ENCODE measurements at places on chromosomes 2 and 18.
A peak's percentile ranks its signal among the peaks of the same experiment; 100 is the strongest.

- DNase-seq: no peak
These were observed 69.7 kb downstream of the LRATD1 start for GRCh38 chr2:14702258-14702657.

DNA sequence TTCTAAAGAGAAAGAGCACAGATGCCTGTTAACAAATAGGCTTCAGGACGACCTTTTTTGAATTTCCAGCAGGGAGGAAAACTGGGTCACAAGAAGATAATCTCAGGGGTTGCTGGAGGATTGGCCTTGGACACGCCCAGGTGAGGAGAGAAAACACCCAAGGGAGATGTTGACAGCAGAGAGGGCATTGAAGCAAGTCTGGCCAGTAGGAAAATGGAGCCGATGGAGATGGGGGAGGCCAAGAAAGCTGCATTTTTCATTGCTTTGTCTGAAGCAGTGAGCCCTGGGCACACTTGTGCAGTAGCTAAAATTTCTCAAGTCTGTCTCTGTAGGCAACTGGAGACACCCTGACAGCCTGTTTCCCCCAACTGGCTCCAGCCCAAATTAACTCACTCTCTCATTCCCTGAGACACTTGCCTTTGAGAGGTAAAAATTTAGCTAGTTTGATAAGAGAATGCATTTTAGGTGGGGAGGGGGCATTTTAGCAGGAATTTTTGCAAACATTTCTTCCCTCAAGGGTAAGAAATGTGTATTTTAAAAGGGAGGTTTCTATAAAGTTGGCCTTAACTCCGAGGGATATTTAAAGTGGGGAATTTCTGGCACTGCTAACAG, 165.5 kb downstream of the TGIF1 start:
- no peak for DNase-seq

GRCh38 chr2:236997069-236997715, 88.5 kb upstream of the COPS8 start:
- DNase-seq: no peak

DNA sequence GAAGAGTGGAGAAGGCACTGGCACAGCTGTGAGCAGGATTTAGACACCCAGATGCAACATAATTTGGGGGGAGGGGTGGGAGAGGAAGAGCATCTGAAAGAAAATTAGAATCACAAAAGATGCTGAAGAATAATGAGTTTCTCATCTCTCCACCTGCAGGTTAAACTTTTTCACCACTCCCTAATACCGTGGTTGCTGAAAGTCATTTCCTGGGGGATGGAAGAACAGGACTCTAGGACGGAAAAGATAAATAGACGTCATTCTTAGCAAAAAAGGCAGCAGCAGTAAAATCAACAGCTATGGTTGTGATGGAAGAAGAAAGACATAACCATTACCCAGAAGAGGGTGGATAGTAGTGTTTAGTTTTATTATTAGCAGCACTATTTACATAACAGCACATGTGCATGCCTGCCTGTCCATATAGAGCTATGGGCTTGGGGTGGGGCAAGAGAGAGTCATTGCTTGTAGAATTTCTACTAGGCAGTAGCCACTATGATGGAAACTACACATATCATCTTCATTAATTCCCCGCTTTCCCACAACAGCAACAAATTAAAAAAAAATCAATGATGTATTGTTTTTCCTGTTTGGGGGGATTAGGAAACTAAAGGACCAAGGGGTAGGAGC, 212.2 kb downstream of the TRIB2 start:
- no peak for DNase-seq

- DNase-seq: peak; percentile 74
These were observed 48.4 kb downstream of the MAP2 start for GRCh38 chr2:209472112-209472832.

- no peak for DNase-seq
These were observed 434.2 kb downstream of the MEIS1 start for GRCh38 chr2:66869076-66869475.

DNA sequence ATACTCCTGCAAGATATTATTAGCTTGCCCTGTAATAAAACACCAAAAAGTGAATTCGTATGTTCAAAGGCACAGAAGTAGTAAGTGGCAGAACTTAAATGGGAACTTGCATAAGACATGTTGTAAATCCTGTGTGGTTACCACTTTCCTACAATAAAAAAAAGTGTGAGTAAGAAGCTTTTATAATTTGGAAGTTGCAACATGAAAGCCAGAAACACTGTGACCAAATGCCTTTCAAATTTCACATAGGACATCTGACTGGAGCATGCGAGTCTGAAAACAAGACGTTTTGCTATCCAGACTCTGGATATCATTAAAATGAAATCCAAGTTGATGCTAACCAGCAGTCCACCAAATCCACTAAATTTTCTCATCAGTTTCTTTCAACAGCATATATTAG, 886.2 kb upstream of the NRXN1 start:
- no peak for DNase-seq

GRCh38 chr18:55510809-55511208, 77.2 kb downstream of the TCF4 start:
- no peak for DNase-seq

DNA sequence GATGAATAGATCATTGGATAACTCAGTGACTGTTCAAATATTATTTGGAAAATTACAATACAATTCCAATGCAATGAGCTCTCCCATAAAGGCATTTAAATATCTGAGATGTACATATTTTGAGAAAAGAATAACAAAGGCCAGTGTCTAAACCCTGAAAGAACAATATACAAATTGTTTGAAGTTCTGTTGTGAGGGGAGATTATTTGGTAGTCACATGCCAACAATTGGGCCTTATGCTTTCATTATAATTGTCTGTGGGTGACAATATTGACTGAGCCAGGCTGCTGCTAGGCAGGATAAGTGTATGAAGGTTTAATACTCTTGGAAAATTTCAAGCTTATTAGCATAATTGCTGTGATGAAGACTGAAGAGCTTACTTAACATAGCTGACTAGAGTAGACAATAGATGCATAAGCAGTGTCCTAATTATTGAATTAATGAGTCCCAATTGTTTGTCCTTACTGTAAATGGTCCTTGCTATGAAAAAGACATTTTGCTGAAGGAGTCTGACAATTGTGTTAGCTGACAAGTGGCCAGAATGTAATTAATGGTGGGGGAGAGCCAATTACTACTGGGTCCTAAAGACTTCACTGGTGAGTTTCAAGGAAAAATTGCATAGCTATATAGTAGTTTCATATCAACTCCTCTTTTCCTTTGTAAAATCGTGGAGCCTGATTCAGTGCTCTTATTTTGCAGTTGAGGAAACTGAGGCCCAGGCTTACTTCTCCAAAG, 5.0 kb upstream of the SMAD2 start:
- DNase-seq: no peak

- DNase-seq: no peak
These were observed 292.2 kb upstream of the CYP26B1 start for GRCh38 chr2:72439892-72440291.

DNA sequence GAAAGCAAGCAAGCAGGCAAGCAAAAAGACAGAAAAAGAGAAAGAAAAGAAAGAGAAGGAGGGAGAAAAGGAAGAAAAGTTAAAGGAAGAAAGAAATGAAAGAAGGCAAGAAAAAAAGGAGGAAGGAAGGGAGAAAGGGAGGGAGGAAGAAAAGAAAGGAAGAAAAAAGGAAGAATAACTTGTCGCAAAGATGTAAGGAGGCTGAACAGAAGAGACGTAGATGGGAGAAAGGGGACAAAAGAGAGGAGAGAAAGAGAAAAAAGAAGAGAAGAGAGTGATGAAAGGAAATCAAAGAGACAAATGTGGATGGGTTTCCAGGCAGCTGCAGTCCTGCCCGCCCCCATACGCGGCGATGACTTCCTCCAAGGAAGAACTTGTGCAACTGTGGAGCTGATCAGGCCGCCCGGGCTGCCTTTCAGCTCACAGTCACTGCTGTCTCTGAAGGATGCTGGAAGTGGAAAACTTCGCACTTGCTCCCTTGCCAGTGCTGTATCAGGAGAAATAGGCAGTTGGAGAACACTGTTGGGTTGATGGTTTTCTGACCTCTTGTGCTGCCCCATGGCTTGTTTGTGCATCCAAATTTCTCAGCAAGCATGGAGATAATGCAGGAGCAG, 52.9 kb downstream of the TRIB2 start:
- DNase-seq: no peak

DNA sequence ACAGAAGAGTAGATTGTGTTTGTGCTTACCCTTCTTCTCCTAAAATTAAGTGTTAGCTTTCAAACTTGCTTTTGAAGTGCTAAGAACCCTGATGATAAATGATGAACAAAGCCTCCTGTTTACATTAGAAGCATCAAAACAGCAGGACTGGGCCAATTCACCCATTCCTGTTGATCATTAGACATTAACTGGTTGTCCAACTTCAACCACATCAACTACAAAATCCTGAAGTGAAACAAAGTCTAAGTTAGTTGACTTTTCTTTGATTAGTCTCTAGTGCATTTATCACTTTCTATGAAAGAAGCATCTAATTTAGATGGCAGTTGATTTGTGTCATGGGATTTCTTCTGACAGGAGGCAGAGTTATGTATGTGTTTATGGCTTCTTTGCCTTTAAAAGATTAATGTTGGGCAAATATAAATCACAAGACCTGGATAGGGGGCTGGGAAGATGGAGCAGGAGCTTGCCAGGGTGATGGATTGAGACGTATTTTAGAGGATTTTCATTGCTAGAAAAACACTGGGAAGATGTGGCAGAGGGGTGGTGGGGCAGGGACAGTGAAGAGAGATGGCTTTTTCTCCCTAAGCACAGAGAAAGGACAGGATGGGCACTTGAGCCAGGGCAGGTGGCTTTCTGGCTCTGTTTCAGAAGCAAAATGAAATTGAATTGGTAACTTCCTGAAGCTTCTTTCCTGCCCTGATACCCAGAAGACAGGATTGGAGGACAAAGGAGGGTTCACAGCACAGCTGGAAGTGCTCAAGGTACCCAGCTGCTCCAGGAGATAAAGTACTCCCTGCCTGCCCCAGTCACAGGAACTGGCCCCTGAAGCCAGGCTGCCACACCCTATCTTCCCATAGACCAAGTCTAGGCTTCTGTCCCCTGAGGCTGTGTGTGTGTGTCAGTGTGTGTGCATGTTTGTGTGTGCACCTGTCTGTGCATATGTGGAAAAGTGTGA, 20.5 kb downstream of the GYPC start:
- no peak for DNase-seq
